ENCODE measurements at places on chromosomes 6 and 20.

- DNase-seq: no peak
Observed at GRCh38 chr6:28282926-28283325, 1.6 kb downstream of the PGBD1 start.

- DNase-seq: no peak
Observed at GRCh38 chr6:98909236-98909635, 38.5 kb downstream of the FBXL4 start.

GRCh38 chr6:11815231-11815630, 36.6 kb upstream of the ADTRP start:
- peak; percentile 50 for DNase-seq

DNA sequence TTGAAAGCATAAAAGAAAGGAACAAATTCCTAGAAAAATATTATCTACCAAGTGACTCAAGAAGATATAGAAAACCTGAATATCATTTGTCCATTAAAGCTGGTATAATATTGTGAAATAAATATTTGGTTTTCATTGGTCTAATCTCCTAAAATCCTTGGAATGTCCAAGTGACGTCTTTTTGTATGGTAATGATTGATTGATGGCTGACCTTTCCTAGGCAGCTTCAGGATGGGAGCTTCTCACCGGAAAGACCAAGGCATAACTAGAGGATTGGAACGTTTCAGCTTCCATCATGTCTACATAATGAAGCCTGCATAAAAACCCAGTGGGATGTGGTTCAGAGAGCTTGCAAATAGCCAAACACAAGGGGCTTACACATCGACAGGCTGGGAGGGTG, 57.6 kb upstream of the MAN1A1 start:
- no peak for DNase-seq

- DNase-seq: no peak
Observed at GRCh38 chr20:44402391-44403193, 47.1 kb downstream of the HNF4A start.

GRCh38 chr20:19807191-19807945, 49.3 kb downstream of the RIN2 start:
- peak; percentile 79 for DNase-seq

- DNase-seq: no peak
Observed at GRCh38 chr6:35216412-35216732, 2.6 kb downstream of the SCUBE3 start.

DNA sequence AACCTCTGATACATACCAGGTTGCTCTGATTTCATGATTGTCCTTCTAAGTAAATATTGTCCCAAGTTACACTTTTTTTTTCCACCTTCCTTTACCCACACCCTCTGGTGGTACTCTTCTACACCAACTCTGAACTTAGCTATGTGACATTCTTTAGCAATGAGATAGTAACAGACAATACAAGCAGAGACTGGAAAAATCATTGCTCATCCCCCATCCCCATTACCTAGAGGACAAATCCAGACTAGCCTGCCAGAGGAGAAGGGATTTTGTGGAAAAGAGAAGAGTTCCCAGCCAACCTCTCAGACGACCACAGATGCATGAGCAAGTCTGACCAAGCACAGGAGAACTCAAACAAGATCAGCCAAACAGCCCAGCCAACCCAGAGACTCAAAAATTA, 32.8 kb upstream of the TFAP2B start:
- no peak for DNase-seq

- DNase-seq: no peak
Observed at GRCh38 chr20:45972500-45973183, 639 bp upstream of the ZNF335 start.

- peak; percentile 96 for DNase-seq
Observed at GRCh38 chr20:57346477-57346876, 4.6 kb upstream of the RAE1 start.

DNA sequence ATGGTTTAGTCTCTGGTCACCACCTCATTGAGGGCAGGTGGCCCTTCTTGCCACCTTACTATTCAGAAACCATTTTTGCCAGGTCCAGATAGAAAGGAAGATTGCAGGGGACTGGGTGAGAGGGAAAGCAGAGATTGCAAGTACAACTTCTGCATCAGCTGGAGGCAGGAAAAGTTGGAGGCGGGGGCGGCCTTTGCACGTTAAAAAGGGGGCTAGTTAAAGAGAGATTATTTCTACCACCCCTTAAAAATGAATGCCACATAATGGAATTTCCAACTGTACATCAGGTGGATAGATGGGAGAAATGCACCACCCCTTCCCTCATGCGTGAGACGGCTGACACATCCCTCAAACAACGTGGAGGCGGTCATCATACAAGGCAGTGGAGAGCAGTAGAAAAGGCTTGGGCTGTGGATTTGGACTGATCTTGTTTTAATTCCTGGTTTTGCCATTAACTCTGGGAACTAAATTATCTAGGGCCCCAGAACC, 95.4 kb upstream of the CNKSR3 start:
- no peak for DNase-seq

- no peak for DNase-seq
Observed at GRCh38 chr20:62995898-62996595, 10.7 kb downstream of the BHLHE23 start.

GRCh38 chr20:20454367-20454766, 86.5 kb downstream of the INSM1 start:
- DNase-seq: no peak

GRCh38 chr20:62161347-62161746, 17.8 kb downstream of the SS18L1 start:
- DNase-seq: no peak

DNA sequence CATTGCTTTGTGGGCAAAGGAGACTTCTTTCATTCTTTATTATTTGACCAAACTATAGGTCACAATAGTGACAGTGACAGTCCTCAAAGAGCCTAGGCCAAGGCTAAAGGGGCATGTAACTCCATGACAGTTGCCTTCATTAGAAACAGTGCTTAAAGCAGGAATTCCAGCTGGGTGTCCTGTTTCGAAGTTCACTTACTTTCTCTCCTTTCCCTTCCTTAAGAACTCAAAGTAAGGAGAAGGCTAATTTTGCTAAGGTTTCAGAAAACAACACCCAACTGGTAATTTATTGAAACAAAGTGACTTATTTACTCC, 48.1 kb upstream of the HEY2 start:
- DNase-seq: no peak

DNA sequence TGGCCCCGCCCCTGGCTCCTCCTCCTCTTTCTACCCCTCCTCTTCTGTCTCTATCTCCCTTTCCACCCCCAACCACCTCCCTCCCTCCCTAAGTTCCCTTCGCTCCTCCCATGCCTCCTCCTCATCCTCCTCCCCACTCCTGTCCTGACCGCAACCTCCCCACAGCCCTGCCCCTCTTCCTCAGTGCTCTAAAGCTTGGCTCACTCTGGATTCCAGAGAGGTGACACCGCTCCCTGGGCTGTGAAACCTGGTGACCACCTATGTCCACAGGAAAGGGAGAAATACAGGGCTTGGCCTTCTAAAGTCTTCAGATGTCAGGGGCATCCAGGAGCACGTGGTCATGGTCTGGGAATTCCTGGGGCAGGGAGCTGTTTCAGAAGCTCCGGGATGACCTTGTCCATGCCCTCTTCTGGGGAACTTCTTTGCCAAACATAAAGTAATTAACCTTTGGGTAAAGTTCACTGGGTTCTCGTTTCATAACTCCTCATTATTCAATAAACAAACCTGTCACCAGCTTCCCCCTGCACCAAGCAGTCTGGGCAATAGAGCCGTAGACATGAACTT, 345 bp upstream of the CST5 start:
- no peak for DNase-seq

DNA sequence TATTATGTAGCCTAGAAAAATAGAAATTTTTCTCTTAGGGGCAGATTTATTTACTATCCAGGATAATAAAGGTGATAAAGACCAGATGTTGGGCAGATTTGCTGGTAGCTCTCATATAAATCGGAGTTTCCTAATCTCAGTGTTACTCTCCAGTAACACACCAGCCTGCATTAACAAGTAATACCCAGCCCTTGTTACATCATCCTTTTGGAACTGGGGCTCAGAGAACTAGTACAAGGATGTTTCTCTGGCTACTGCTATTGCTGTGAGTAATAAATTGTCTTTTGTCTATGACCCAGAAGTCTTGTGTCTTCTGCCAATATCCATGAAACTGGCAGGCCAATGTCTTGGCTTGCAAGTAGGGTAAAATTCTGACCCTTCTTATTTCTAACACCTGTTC, 16.8 kb downstream of the TPD52L1 start:
- DNase-seq: peak; percentile 93

- peak; percentile 35 for DNase-seq
Observed at GRCh38 chr20:48880981-48881657, 40.4 kb upstream of the ARFGEF2 start.

DNA sequence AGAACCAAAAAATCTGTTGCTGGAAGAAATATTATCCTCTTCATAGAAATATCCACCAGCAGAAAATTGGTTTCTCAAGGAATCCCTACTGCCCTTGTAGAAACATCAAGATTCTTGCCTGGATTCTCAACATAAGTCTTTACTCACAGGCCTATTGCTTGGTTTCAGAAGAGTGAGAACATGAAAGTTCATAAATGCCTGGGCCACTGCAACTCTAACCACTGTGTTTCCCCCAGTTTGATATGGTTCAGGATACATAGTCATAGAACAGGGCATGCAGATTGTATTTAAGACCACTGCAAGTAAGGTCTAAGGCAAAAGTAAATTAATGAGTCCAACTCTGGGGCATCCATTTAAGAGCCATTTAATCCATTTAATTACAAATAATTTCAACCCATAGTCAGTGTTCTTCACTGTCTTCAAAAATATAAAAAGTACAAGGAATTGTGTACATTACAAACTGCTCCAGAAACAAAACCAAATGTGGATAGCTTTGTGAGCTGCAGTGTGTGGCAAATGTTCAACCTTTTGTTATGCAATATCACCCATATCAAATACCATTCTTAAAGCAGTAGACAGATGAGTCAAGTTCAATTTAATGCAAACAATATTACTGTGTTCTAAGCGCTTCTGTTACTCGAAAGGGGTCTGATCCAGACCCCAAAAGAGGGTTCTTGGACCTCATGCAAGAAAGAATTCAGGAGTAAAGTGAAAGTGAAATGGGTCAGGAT, 83.3 kb downstream of the OPRM1 start:
- DNase-seq: no peak

- DNase-seq: no peak
Observed at GRCh38 chr20:18011482-18011881, 42.7 kb downstream of the MGME1 start.

- peak; percentile 87 for DNase-seq
Observed at GRCh38 chr6:56902641-56903464, 52.1 kb upstream of the BEND6 start.

DNA sequence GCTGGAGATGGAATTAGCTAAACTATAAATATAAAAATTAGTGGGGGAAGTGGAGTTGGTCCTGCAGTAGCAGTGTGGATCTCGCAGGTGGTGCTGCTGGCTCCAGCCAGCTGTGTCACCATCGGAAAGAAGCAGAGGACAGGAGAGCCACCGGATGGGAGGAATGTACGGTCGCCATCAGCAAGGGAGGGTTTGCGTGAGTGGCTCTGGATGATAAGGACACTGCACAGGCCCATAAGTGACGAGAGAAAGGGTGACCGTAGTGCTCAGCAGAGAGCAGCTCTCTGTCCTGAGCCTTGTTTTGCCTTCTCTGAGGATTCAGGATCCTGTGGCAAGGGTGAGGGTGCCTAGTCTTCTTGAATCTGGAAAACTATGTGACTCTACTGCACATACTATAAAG, 378.7 kb downstream of the ZFAND3 start:
- no peak for DNase-seq

GRCh38 chr6:89085409-89086205, 5.1 kb downstream of the PNRC1 start:
- DNase-seq: peak; percentile 46

- DNase-seq: no peak
Observed at GRCh38 chr6:80020381-80021120, 16.1 kb downstream of the TTK start.

DNA sequence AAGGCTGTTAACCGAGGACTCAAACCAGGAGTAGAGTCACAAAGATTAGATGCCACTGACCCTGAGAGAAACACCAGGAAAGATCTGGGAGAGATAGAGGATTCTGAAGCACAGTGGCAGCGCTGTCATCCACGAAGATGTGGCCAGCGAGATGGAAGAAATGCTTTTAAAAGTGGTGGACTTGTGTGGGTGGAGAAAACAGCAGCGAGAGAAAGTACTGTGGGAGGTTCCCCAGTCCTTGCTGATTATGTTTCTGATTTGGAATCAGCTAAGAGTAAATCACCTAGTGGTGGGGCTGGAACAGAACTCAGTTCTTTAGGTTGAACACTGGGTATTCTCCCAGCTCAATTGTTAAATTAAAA, 435 bp upstream of the ZNF322 start:
- peak; percentile 37 for DNase-seq

GRCh38 chr6:22568854-22569253, 512 bp upstream of the HDGFL1 start:
- DNase-seq: no peak

- DNase-seq: no peak
Observed at GRCh38 chr6:34746104-34746846, 11.0 kb upstream of the SNRPC start.

- peak; percentile 40 for DNase-seq
Observed at GRCh38 chr6:227074-227782, 65.1 kb upstream of the DUSP22 start.

GRCh38 chr6:149846321-149846720, 17.8 kb downstream of the LRP11 start:
- DNase-seq: peak; percentile 89

GRCh38 chr20:31842471-31843157, 2.8 kb downstream of the FOXS1 start:
- DNase-seq: peak; percentile 68

GRCh38 chr6:130407032-130407431, 41.2 kb downstream of the TMEM200A start:
- DNase-seq: no peak

DNA sequence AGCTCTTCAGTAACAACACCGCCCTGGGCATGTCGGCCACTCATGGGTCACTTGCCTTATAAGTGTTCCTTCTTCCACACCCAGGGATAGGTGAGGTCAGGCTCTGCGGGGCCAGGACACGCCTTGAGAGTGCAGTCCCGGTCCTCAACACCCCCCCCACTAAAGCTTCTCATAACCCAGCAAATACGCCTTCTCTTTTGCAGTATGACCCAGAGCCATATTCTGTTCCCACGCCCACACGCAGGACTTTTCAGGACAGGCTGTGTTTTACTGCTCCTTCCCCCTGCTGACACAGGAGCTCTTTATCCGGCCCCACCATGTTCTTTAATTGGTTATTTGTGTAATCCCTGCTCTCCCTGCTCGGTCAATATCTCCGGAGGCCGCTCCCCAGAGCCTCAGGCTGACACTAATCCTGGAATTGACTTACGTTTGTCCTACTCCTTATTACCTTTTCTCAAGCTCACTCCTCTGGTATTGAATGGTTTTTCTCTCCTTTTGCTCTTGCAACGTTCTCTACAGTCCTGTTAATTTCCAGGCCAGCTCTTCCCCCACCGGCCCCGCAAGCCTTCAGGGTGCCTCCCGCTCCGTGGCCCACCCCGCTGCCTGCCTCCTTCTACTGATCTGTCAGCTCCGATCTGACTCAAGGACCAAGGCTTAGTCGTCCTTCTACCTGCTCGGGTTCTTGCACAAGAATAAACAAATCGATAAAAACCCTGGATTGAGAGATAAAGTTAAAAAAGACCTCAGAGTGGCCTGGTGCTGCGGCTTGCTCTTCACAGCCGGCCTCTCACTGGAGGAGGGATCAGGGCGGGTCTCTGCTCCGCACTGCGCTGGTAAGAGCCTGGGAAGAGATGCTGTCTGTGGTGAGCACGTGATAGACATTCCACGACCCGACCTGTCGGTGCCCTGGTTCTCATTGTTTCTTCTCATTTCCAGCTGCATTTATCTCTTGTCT, 357.5 kb downstream of the ZFAND3 start:
- DNase-seq: no peak
